ENCODE measurements at places on chromosomes 7 and 10.

DNA sequence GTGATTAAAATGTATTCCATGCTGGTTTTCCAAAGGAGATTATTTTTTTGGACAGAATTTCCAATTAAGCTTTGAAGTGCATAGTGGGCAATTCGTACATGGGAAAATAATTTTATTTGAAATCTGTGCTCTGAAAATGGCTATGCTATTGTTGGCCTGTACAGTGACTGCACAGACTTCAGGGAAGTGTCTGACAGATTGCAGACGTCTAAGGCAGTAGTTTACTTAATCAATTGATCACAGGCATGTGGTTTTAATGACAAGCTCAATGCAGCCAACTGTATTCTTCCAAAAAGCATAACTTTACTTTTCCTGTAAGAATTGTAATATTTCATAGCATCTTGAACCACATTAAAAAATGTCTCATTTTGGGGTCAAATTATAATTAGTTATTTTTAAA, 102.0 kb downstream of the SEMA3C start:
- DNase-seq, result no peak

DNA sequence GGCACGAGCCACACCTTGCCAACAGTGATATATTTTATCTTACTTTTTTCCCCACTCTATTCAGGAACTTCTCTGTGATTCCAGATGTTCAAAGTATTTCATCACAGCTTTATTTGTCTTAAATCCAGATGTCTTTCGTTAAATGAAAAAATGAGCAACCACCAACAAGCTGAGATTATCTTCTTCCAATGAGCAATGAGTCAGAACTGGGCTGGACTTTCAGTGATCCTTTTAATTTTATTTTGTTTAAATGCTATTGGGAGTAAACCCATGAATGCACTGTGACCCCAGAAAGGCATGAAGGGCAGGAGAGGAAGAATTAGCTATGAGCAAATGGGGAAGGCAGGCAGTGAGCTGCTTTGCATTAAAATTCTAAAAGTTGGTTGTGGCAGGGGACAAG, 77.6 kb upstream of the IMMP2L start:
- no peak for DNase-seq

GRCh38 chr7:136103545-136104268, 126.5 kb upstream of the MTPN start:
- DNase-seq, result no peak

- no peak for DNase-seq
These were observed 93.0 kb downstream of the CPVL start for GRCh38 chr7:29053105-29053872.

- DNase-seq, result no peak
These were observed 64.3 kb upstream of the AGK start for GRCh38 chr7:141486959-141487358.

DNA sequence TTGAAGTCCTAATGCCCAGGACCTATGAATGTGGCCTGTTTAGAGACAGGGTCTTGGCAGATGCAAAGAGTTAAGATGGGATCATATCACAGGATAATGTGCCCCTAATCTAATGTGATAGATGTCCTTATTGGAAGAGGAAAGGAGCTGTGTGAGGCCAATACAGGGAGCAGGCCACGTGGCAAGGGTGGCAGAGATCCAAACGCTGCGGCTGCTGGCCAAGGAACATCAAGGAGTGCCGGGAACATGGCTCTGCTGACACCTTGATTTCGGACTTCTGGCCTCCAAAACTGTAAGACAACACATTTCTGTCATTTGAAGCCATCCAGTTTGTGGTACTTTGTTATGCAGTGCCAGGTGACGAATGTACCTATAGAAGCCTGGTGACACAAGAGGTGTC, 37.7 kb upstream of the EZH2 start:
- no peak for DNase-seq

- no peak for DNase-seq
These were observed 21.3 kb downstream of the SSMEM1 start for GRCh38 chr7:130228840-130229502.

DNA sequence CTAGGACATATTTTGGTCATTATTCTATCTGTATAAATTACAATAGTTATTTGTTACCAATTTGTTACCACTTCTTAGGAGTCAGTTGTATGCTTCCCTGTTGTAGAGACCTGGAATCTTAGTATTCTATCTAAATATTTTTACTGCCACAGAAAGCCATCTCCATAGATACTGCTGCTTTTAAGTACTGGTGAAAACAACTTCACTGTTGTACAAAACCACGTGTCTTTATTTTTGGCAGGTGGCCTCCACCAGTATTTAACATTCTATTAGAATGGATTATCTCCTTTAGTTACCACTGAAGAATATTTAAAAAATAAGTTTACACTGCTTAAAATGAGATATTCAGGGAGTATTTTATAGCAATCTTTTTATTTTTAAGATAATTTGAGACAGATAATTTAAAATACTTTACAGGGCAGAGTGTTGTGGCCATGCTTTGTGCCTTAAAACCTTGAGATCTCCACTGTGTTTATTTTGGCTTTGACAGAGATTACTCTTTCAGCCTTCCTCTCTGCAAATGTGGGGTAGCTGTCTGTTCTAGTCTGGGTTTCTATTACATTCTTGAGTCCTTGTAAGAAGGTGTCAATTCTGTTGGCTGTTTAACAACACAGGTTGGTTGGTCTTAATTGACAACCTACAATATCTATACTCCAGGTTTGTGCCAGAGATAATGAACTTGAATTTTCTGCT, 185.6 kb downstream of the LRRC4 start:
- no peak for DNase-seq

GRCh38 chr10:72267819-72268399, 5.8 kb upstream of the DDIT4 start:
- DNase-seq, result no peak

DNA sequence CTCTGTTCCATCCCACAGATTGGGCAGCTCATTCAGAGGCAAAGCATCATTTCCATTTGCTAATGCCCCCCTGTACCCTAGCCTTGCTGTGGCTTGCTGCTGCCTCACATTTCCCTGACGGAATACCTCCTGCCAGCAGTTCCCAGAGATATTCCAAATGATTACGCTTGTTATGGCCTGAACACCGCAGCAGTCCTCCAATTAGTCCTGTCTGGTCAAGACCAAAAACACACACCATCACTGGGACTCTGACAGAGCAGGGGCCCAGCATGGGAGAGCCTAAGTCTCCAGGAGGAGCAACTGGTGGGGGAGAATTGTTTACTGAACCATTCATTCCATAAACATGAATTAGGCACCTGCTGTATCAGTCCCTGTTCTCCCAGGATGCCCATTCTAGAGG, 6.1 kb downstream of the OGDHL start:
- DNase-seq, result no peak

- no peak for DNase-seq
These were observed 128.8 kb upstream of the DKK1 start for GRCh38 chr10:52185256-52185655.

GRCh38 chr10:85761906-85762445, 604.6 kb downstream of the GRID1 start:
- DNase-seq, result no peak

DNA sequence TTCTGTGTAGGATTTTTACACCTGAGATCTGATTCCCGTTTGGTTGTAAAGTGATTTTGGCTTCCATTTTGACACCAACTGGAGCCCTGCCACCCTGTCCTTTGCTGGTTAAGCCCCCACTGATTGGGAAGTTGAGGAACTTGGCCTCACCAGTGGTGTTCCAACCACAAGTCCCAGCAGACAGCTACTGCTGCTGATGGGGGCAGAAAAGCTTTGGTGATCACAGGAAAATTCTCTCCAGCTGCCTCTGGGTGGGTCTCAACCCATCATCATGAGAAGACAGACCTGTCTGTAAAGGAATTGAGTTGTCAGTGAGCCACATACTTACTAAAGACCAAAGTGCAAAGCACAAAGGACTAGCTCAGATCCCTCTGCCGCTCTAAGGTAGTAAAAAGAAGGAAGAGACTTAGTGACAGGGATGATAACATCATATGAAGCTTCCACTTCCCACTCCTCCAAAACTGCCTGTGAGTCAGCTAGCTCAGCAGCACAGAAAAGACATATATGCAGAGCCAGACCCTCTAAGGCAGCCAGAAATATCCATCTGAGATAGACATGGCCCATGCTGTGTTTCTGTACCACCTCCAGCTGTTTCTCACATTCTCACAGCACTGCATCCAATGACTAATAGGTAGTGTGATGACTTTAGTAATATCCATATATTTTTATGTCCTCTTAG, 22.4 kb upstream of the LRRC17 start:
- DNase-seq, result no peak

DNA sequence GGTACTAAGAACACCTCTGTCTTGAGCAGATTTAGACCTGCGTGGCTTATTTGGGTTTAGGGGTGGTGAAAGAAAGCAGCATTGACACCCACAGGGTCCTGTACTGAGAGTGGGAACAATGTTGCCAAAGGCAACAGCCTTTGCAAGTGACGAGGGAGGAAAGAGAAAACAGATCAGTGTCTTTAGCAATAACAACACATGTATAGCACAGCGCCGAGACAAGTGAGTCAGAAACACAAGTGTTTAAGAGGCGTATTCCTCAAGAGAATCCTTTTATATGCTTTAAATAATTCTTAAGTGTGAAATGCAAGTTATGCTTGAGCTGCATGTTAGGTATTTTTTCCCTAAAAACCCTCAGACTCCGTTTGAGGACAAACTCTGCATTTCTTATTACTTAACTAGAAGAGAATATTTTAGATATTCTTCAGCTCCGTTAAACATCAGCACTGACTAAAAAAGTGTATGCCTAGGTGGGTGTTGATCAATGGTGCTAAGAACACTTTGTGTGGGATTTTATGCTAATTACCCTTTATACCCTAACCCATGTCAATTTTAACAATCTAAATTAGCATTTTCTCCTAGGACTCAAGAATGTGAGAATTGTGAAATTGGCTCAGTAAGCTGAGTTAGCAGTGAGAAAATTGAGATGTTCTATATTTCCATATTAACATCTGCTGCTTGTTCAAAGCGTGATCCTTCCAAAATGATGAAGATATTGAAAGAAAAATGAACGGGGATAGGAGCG, 1095.4 kb upstream of the CELF2 start:
- no peak for DNase-seq

GRCh38 chr10:5941579-5941978, 35.8 kb downstream of the IL15RA start:
- no peak for DNase-seq

DNA sequence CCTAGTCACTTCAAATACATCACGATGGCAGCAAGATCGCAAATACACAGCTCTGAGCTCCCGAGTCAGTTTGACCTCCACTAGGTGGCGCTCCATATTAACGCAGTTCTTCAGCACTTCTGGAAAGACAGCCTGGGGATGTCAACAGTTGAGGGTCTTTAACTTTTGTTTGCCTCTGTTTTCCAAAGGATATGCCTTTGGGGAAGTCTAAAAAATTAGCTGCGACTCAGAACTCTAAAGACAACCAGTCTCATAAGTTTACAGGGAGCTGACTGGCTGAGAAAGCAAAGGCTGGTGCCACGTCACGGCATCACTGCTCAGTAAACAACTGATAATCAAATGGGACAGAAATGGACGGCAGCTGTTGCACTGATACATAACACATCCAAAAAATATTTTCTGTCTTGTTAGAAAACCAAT, 458.8 kb downstream of the SORCS1 start:
- peak; percentile 11 for DNase-seq

DNA sequence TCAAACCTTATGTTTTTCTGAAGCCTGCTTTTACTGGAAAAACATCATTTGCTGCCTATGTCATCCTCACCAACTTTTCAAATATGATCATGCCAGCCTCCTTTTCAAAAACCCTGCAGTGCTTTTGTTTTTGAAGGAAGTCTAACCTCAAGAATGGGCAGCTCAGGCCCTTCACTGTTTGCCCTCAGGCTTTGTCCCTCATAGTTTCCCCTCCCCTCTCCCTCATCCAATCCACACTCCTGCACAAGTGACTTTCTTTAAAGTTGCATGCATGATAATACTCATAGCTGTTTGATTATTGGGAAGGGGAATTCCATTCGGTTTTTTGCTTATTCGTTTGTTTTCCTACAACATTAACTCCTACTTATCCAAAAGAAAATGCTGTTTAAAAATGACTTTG, 219.4 kb downstream of the SEMA3E start:
- DNase-seq, result no peak

GRCh38 chr7:144736880-144737493, 98.9 kb downstream of the TPK1 start:
- no peak for DNase-seq

GRCh38 chr10:76333326-76333725, 901.9 kb downstream of the LRMDA start:
- DNase-seq, result no peak

DNA sequence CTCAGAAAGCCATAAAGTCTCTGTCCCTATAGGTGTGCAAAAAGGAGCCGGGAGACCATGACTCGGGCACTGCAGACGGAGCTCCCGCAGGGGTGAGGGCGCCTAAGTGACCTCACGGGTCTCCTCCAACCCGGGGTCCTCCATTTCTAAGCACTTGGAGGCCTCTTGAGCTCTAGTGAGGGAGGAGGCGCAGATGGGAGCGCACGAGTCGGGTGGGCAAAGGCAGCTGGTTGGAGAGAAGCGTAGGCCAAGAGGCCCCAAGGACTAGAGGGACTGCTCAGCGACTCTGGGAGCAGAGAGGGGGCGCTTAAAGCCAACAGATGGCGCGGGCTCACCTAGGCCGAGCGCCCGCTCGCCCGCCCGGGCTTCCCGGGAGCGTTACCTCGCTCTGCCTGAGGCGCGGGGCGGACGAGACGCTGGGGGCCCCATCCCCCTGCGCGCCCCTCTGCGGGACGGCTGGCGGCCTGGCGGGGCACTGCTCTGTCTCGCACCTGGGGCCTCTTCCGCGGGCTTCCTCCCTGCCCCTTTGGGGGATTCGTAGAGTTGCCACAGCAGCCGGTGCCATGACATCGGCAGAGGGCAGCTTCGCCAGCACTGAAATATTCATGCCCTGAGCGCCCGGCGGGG, 523 bp upstream of the CDH23 start:
- DNase-seq, result no peak

DNA sequence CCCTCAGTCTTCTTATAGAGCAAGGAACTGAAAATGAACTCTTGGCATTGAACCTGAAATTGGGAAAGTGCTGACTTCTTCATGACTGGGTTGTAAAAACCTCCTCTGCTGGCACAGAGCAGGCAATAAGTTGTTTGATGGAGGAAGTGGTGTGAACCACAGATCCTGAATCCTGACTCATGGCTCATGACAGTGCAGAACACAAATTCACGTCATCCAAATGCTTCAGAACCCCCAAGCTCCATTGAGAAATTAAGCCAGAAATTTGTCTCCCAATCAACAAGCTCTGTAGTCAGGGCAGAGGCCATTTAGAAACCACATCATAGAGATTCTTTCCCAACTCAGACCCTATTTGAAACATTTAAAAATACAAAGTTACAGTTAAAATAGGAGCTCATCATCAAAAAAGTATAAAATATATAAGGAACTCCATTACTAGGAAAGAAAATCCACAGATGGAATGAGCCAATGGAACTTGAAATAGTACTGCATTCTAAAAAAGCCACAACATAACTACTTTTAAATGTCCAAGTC, 10.3 kb upstream of the STK17A start:
- no peak for DNase-seq

GRCh38 chr10:73865459-73866442, 8.6 kb downstream of the CAMK2G start:
- DNase-seq, result no peak

Measured in caudate nucleus (tissue), 63 donors.